IPS-NIHi11 (cell line): ENCODE measurements at places on chromosomes 6 and 20.

DNA sequence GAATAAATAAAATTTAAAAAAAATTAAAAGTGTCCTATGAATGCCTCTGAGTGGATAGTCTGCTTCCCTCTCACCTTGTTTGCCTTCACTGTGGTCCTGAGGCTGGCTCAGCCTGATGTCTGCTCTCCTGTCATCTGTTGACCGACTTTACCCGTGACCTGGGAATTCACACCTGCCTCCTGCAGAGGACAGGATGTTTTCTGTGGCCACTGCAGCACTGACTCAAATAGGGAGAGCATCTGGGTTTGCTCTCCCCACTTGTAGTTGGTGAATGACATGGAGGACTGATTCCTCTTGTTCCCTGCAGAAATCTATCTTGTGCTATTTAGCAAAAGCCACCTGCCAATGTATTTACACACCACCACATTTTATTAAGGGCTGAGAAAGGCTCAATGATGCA, 52.4 kb upstream of the ERVFRD-1 start:
- DNase-seq = no peak

- DNase-seq = no peak
These were observed 187.4 kb upstream of the SNX9 start for GRCh38 chr6:157635388-157636244.

DNA sequence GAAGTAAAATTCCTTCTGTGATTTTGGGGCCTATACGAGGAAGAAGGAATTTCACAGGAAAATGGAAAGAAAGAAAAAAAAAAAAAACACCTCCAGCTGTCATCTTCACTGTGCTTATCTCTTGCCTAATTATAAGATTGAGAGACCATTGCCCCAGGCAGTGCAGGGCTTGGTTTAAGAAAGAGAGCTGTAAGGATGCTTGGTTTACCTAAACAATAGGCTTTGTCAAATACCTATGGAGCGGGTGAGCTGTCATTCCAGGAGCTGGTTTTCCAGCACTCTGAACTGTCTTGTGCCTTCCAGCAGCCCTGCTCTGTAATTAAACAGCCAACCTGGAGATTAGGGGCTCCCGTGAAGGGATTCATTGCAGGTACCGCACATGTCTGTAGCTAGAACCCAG, 137.8 kb downstream of the EDN3 start:
- peak; percentile 41 for DNase-seq

GRCh38 chr6:84601366-84601765, 163.0 kb downstream of the TBX18 start:
- no peak for DNase-seq

GRCh38 chr6:37021356-37022129, 16.1 kb downstream of the FGD2 start:
- no peak for DNase-seq

DNA sequence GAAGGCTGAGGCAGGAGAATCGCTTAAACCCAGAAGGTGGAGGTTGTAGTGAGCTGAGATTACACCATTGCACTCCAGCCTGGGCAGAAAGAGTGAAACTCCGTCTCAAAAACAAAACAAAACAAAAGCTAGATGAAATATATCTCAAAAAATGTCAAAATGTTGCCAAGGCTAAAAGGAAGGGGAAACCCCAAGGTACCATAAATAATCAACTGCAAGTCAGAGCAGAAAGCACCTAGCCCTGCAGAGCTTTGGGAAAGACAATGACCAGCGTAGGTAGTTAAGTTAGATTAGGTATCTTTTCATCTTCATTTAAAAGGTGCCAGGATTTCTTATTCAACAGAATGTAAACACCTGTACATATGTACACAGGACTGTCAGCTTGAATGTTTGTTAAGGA, 33.0 kb downstream of the AKIRIN2 start:
- DNase-seq = no peak

DNA sequence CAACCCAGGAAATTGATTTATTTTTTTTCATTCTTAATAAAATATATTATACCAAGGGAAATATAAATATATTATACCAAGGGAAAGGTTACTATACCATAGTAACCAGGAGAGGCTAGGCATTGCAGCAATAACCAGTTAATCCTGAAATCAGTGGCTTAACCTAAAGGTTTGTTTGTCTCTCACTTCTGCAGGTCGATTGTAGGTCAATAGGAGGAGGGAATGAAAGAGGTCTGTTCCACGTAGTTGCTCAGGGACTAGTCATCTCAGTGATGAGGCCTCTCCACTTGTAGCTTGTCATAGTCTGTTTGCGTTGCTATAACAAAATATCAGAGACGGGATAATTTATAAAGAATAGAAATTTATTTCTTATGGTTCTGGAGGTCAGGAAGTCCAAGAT, 168.0 kb downstream of the GJA1 start:
- DNase-seq = no peak

DNA sequence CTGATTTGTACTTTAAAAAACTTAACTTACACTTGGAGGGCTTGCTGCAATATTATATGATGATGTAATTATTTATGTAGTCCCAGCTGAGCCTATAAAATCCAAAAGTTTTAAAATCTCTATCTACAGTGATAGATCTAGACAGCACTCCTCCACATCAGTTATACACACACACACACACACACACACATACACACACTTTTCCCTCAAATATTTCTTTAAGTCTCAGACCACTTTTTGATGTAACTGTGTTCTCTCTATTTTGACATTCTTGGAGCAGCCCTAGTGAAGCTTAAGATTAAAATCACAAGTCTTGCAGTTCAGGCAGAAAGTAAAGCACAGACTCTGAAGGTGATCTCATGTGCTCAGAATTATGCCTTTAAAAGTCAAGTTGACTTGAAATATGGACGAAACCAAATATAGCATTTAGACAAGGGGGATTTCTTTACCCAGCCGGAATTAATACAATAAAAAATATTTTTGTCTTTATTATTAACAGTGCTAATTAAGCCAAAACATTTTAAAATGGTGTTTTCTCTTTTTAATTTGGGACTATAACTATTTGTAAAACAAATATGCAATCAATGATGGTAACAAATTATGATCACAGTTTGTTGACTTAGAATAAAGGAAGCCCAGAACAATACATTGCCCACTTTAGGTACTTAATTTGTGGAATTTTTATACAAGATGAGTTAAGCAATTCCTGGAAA, 63.5 kb upstream of the TMEM30A start:
- DNase-seq = no peak
